IPS DF 6.9 (cell line): ENCODE measurements at places on chromosomes 4 and X.

- no peaks in the 10 kb centered on the region for H3K27me3 ChIP-seq
- H3K4me3 ChIP-seq = no peak overlapping the region
- no peak for DNase-seq
- H3K4me1 ChIP-seq = no peaks in the 10 kb centered on the region
- H3K36me3 ChIP-seq = no peaks in the 10 kb centered on the region
Measured at GRCh38 chr4:183602557-183603027, 56.4 kb downstream of the RWDD4 start.

GRCh38 chr4:139532947-139533346 is 23.1 kb downstream of the SETD7 start:
- no peak overlapping the region for H3K27ac ChIP-seq
- H3K27me3 ChIP-seq = no peaks in the 10 kb centered on the region
- DNase-seq = no peak
- no peaks in the 10 kb centered on the region for H3K36me3 ChIP-seq
- H3K4me3 ChIP-seq = no peak overlapping the region
- H3K4me1 ChIP-seq = no peaks in the 10 kb centered on the region

GRCh38 chr4:122000849-122001248 is 49.0 kb upstream of the TRPC3 start:
- no peak overlapping the region for H3K27ac ChIP-seq
- no peaks in the 10 kb centered on the region for H3K27me3 ChIP-seq
- no peak for DNase-seq
- no peak overlapping the region for H3K4me3 ChIP-seq
- H3K4me1 ChIP-seq = no peaks in the 10 kb centered on the region

- H3K4me1 ChIP-seq = peaks cover 2% of the 10 kb centered on the region; the same call in 1 of the 2 replicates
- H3K27ac ChIP-seq = no peak overlapping the region
- H3K4me3 ChIP-seq = peak overlapping the region; percentile 86; the same call in 1 of the 2 replicates
- no peaks in the 10 kb centered on the region for H3K36me3 ChIP-seq
Measured at GRCh38 chr4:55545151-55545550, 1.6 kb downstream of the CLOCK start.

DNA sequence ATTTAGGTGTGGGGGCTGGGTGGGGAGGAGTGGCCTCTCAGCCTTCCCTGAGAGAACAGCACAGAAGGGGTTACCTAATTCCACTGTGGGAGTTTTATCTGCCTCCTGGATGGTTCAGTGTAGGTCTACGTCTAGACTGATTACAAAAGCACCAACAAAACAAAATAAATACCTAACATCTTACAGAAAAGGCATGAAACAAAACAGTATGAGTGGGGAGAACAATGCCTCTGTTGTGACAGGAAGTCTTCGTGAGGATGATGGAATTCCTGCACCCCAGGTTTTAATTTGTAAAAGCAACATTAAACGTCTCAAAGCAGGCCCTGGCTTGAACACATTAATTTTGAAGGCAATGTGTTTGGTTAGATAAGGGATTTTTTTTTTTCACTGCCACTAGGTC is 112.1 kb upstream of the GPC4 start:
- DNase-seq = no peak
- H3K36me3 ChIP-seq = no peaks in the 10 kb centered on the region
- no peaks in the 10 kb centered on the region for H3K4me1 ChIP-seq

- H3K36me3 ChIP-seq = 0 out of 2 replicates have a peak, but pooled peaks cover 2% of the 10 kb centered on the region
- H3K4me1 ChIP-seq = no peaks in the 10 kb centered on the region
- H3K27me3 ChIP-seq = no peaks in the 10 kb centered on the region
- H3K27ac ChIP-seq = no peak overlapping the region
Measured at GRCh38 chrX:41781500-41781899, 57.5 kb downstream of the GPR82 start.

GRCh38 chrX:63581906-63582305 is 203.1 kb downstream of the ARHGEF9 start:
- no peaks in the 10 kb centered on the region for H3K27me3 ChIP-seq
- H3K4me1 ChIP-seq = peaks cover 1% of the 10 kb centered on the region; the same call in 1 of the 2 replicates
- H3K36me3 ChIP-seq = no peaks in the 10 kb centered on the region

DNA sequence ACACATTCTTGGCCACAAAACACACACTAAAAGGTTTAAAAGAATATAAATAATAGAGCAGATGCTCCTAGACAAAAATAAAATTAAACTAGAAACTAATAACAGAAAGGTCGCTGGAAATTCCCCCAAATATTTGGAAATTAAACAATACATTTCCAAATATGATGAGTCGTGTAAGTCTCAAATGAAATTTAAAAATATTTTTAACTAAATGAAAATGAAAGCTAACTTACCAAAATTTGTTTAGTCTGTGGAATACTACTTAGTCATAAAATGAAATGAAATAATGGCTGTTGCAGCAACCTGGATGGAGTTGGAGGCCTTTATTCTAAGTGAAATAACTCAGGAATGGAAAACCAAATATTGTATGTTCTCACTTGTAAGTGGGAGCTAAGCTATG is 20.6 kb upstream of the GUCY1A1 start:
- no peak for DNase-seq
- H3K27me3 ChIP-seq = no peaks in the 10 kb centered on the region
- H3K27ac ChIP-seq = no peak overlapping the region
- H3K4me3 ChIP-seq = no peak overlapping the region
- H3K36me3 ChIP-seq = no peaks in the 10 kb centered on the region

- H3K36me3 ChIP-seq = no peaks in the 10 kb centered on the region
- H3K27ac ChIP-seq = no peak overlapping the region
- no peak overlapping the region for H3K4me3 ChIP-seq
- no peaks in the 10 kb centered on the region for H3K27me3 ChIP-seq
- DNase-seq = no peak
- no peaks in the 10 kb centered on the region for H3K4me1 ChIP-seq
Measured at GRCh38 chr4:164261831-164262230, 492.1 kb upstream of the SMIM31 start.

- no peak overlapping the region for H3K4me3 ChIP-seq
- no peaks in the 10 kb centered on the region for H3K4me1 ChIP-seq
- H3K27me3 ChIP-seq = no peaks in the 10 kb centered on the region
- DNase-seq = no peak
Measured at GRCh38 chrX:97252111-97252510, 368.4 kb downstream of the RPA4 start.

- no peak overlapping the region for H3K4me3 ChIP-seq
- peak; percentile 2 for DNase-seq
- no peaks in the 10 kb centered on the region for H3K27me3 ChIP-seq
Measured at GRCh38 chrX:45322382-45322781, 121.7 kb upstream of the DIPK2B start.

- H3K4me3 ChIP-seq = no peak overlapping the region
- no peaks in the 10 kb centered on the region for H3K27me3 ChIP-seq
- no peaks in the 10 kb centered on the region for H3K4me1 ChIP-seq
Measured at GRCh38 chrX:10496345-10496965, 123.9 kb downstream of the MID1 start.

GRCh38 chrX:106894392-106894909 is 8.7 kb downstream of the RIPPLY1 start:
- H3K4me3 ChIP-seq = no peak overlapping the region
- peak; percentile 22 for DNase-seq
- H3K36me3 ChIP-seq = no peaks in the 10 kb centered on the region
- H3K27ac ChIP-seq = no peak overlapping the region
- H3K4me1 ChIP-seq = no peaks in the 10 kb centered on the region; the same call in 1 of the 2 replicates

- DNase-seq = no peak
- H3K27me3 ChIP-seq = no peaks in the 10 kb centered on the region
Measured at GRCh38 chr4:11549525-11549924, 120.8 kb upstream of the HS3ST1 start.

DNA sequence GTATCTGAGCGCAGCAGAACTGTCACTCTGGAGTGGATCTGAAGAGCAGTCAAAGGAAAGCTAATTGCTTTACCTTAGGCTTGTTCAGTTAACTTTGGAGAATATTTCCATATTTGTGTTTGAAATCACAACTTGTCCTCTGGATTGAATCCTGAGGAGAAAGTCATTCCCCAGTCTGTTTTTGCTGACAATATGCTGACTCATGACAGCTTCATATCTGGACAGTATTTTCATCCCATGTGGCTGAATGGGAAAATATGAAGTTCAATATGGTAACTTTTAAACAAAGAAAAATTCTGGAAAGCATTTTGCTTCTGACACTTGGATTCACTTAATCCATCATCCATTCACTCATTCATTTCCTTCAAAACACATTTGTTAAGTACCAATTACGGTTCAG is 46.3 kb upstream of the MAGEC3 start:
- no peaks in the 10 kb centered on the region for H3K27me3 ChIP-seq
- DNase-seq = no peak
- H3K4me1 ChIP-seq = no peaks in the 10 kb centered on the region
- no peak overlapping the region for H3K4me3 ChIP-seq
- H3K36me3 ChIP-seq = no peaks in the 10 kb centered on the region
- no peak overlapping the region for H3K27ac ChIP-seq

GRCh38 chrX:86349115-86349514 is 200.9 kb downstream of the DACH2 start:
- H3K27ac ChIP-seq = no peak overlapping the region
- no peaks in the 10 kb centered on the region for H3K4me1 ChIP-seq
- H3K36me3 ChIP-seq = no peaks in the 10 kb centered on the region
- no peaks in the 10 kb centered on the region for H3K27me3 ChIP-seq
- no peak for DNase-seq

- no peak overlapping the region for H3K4me3 ChIP-seq
- H3K27me3 ChIP-seq = no peaks in the 10 kb centered on the region
Measured at GRCh38 chr4:14415146-14415545, 587.1 kb upstream of the CPEB2 start.

- no peaks in the 10 kb centered on the region; the same call in 1 of the 2 replicates for H3K27me3 ChIP-seq
- H3K27ac ChIP-seq = no peak overlapping the region
- H3K4me3 ChIP-seq = no peak overlapping the region
- no peaks in the 10 kb centered on the region for H3K36me3 ChIP-seq
- no peaks in the 10 kb centered on the region for H3K4me1 ChIP-seq
- no peak for DNase-seq
Measured at GRCh38 chr4:110002326-110002725, 89.6 kb downstream of the EGF start.

GRCh38 chr4:170623899-170624298 is 534.1 kb upstream of the AADAT start:
- no peaks in the 10 kb centered on the region for H3K36me3 ChIP-seq
- no peak overlapping the region for H3K27ac ChIP-seq
- no peaks in the 10 kb centered on the region for H3K27me3 ChIP-seq
- DNase-seq = no peak
- no peaks in the 10 kb centered on the region for H3K4me1 ChIP-seq

- H3K36me3 ChIP-seq = no peaks in the 10 kb centered on the region
- H3K27ac ChIP-seq = no peak overlapping the region
- H3K27me3 ChIP-seq = no peaks in the 10 kb centered on the region
- no peak for DNase-seq
Measured at GRCh38 chr4:101961144-101961543, 170.6 kb downstream of the BANK1 start.

GRCh38 chr4:177989503-177990201 is 547.4 kb upstream of the AGA start:
- no peak for DNase-seq
- H3K4me3 ChIP-seq = no peak overlapping the region
- H3K4me1 ChIP-seq = no peaks in the 10 kb centered on the region

- no peak for DNase-seq
- no peaks in the 10 kb centered on the region for H3K36me3 ChIP-seq
- no peak overlapping the region for H3K4me3 ChIP-seq
- no peak overlapping the region for H3K27ac ChIP-seq
- no peaks in the 10 kb centered on the region; the same call in 1 of the 2 replicates for H3K27me3 ChIP-seq
Measured at GRCh38 chr4:140116442-140117104, 37.4 kb downstream of the MAML3 start.

- H3K36me3 ChIP-seq = no peaks in the 10 kb centered on the region
- no peak overlapping the region for H3K4me3 ChIP-seq
- no peak overlapping the region for H3K27ac ChIP-seq
- no peaks in the 10 kb centered on the region for H3K4me1 ChIP-seq
- no peak for DNase-seq
Measured at GRCh38 chrX:10702031-10702430, 81.6 kb upstream of the MID1 start.

GRCh38 chr4:124854968-124855367 is 142.4 kb upstream of the ANKRD50 start:
- H3K4me3 ChIP-seq = no peak overlapping the region
- DNase-seq = no peak
- H3K36me3 ChIP-seq = no peaks in the 10 kb centered on the region
- no peak overlapping the region for H3K27ac ChIP-seq

DNA sequence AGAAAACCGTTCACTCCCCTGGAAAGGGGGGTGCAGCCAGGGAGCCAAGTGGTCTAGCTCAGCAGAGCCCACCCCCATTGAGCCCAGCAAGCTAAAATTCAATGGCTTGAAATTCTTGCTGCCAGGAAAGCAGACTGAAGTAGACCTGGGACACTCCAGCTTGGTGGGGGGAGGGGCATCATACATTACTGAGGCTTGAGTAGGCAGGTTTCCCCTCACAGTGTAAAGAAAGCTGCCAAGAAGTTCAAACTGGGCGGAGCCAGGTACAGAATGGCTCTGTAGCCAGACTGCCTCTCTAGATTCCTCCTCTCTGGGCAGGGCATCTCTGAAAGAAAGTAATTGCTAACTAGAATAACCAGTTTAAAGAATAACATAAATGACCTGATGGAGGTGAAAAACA is 372.3 kb upstream of the F9 start:
- no peak overlapping the region for H3K4me3 ChIP-seq
- H3K36me3 ChIP-seq = no peaks in the 10 kb centered on the region
- no peaks in the 10 kb centered on the region for H3K4me1 ChIP-seq
- DNase-seq = no peak
- no peaks in the 10 kb centered on the region for H3K27me3 ChIP-seq

DNA sequence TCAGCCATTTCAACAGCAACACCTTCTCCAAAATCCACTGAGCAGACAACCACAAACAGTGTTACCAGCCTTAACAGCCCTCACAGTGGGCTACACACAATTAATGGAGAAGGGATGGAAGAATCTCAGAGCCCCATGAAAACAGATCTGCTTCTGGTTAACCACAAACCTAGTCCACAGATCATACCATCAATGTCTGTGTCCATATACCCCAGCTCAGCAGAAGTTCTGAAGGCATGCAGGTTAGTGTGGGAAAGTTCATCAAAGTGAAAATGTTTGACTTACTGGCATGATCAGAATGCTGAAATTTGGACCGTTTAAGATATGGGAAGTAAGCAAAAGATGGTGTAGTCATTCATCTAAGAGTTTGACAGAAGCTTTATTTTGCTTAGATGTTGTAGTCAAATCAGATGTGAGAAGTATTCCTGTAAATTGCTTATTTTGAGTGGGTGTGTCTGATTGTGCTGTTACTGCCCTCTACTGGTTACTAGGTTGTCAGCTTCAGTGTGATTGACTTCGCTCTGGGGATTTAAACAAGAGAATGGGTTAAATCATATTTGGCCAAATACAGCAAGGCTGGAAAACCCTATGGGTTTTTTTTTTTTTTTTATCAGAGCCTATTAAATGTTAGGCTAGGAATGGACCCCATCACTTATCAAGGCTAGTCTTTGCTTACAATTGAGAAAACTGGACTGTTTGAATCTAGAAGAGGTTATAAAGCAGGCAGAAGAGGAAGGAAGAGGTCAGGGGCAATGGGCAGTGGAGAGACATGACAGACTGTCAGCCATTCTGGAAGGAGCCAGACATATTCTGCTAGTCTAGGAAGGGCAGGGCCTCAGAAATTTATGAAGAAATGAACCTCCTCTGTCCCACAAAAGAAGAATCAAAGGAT is 130.3 kb downstream of the DIPK2B start:
- H3K36me3 ChIP-seq = peaks cover 7% of the 10 kb centered on the region; the same call in 1 of the 2 replicates
- no peak overlapping the region for H3K27ac ChIP-seq
- H3K4me3 ChIP-seq = no peak overlapping the region
- H3K27me3 ChIP-seq = no peaks in the 10 kb centered on the region
- no peak for DNase-seq
